Activated CD8-positive, alpha-beta T cell treated with anti-CD3 and anti-CD28 coated beads for 36 hours (primary cell): ENCODE measurements at places on chromosomes 3 and 15. TPM values are rescaled to one million over a fixed set of nuclear protein-coding genes. Genes with fewer than 3 reads are reported as not detected.

SEC61A1 gene
- total RNA-seq, result 107 TPM

PLA2G4D gene
- total RNA-seq, result not detected

SH3GL3 gene
- not detected for total RNA-seq

EID1 gene
- total RNA-seq, result 78.3 TPM

SKIC8 gene
- total RNA-seq, result 64.5 TPM

MOBP gene
- not detected for total RNA-seq

BHLHE40 gene
- 456 TPM for total RNA-seq

ZNF385D gene
- total RNA-seq, result not detected

MASP1 gene
- total RNA-seq, result not detected

ARID3B gene
- 36.2 TPM for total RNA-seq

GRCh38 chr3:156170571-156170970, 50.2 kb downstream of the KCNAB1 start:
- H3K27me3 ChIP-seq, result peaks cover 6% of the 10 kb centered on the region
- H3K27ac ChIP-seq, result no peak overlapping the region
- H3K4me3 ChIP-seq, result no peak overlapping the region
- DNase-seq, result no peak

GRCh38 chr15:73225358-73226015, 143.3 kb downstream of the HCN4 start:
- H3K36me3 ChIP-seq, result peaks cover 2% of the 10 kb centered on the region
- peaks cover 7% of the 10 kb centered on the region for H3K27me3 ChIP-seq
- H3K4me3 ChIP-seq, result no peak overlapping the region
- H3K27ac ChIP-seq, result no peak overlapping the region
- peaks cover 11% of the 10 kb centered on the region for H3K4me1 ChIP-seq
- peak; percentile 57 for DNase-seq

DNA sequence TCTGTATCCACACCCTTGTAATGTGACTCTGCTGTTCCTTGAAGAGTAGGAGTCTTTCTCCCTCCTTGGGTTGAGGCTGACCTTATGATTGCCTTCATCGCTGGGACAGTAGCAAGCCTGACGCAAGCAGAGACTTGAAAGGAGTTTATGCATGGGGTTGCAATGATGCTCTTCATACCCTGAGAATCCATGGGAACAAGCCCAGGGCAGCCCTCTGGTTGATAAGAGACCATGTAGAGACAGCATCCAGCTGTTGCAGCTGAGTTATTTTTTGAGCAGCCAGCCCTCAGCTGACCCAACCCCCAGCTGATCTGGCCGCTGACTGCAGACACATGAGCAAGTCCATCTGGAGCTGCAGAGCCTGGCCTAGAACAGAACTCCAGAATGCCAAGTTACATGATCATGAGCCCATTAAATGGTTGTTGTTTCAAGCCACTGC, 60.6 kb upstream of the ARNT2 start:
- H3K4me3 ChIP-seq, result no peak overlapping the region
- no peaks in the 10 kb centered on the region for H3K36me3 ChIP-seq
- no peaks in the 10 kb centered on the region for H3K4me1 ChIP-seq
- H3K27me3 ChIP-seq, result peaks cover 25% of the 10 kb centered on the region

- peaks cover 1% of the 10 kb centered on the region for H3K27me3 ChIP-seq
- H3K4me3 ChIP-seq, result no peak overlapping the region
- H3K27ac ChIP-seq, result no peak overlapping the region
- H3K4me1 ChIP-seq, result no peaks in the 10 kb centered on the region
These were observed 681.2 kb downstream of the SQOR start for GRCh38 chr15:46316024-46316423.

DNA sequence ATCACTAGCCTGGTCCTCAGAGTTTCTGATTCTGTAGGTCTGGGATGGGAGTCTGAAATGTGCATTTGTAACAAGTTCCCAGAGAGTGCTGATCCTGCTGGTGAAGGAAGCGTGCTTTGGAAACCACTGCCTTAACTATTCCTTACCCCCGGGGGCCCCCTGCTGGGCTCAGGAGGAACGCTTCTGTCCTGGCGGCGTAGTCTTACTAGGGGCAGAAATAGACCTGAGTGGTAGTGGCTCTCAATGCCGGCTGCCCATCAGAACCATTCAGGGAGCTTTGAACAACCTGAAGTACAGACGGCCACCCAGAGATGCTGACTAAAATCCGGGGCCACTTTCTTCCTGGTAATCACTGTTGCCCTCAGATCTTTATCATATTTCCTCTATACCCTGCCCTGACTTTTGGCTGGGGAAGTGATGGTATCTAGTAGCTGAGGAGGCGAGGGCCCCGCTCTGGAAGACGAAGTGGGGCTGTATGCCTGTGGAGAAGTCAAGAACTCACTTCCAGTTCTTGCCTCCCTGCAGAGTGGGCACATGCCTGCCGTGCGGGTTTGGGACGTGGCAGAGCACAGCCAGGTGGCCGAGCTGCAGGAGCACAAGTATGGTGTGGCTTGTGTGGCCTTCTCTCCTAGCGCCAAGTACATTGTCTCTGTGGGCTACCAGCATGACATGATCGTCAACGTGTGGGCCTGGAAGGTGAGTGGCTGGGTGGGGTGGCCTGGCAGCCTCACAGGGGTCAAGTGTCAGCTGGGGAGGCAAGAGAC, 16.3 kb upstream of the JMJD7 start:
- no peaks in the 10 kb centered on the region for H3K27me3 ChIP-seq
- H3K36me3 ChIP-seq, result peaks cover 4% of the 10 kb centered on the region

- no peak overlapping the region for H3K27ac ChIP-seq
- H3K27me3 ChIP-seq, result no peaks in the 10 kb centered on the region
- no peaks in the 10 kb centered on the region for H3K36me3 ChIP-seq
- H3K4me1 ChIP-seq, result no peaks in the 10 kb centered on the region
These were observed 28.6 kb upstream of the PDZRN3 start for GRCh38 chr3:73653351-73653750.

GRCh38 chr15:85543741-85544155, 163.3 kb downstream of the AKAP13 start:
- H3K4me1 ChIP-seq, result peaks cover 82% of the 10 kb centered on the region
- H3K27ac ChIP-seq, result peak overlapping the region; percentile 74
- H3K27me3 ChIP-seq, result no peaks in the 10 kb centered on the region
- peaks cover 7% of the 10 kb centered on the region for H3K36me3 ChIP-seq
- DNase-seq, result peak; percentile 75

DNA sequence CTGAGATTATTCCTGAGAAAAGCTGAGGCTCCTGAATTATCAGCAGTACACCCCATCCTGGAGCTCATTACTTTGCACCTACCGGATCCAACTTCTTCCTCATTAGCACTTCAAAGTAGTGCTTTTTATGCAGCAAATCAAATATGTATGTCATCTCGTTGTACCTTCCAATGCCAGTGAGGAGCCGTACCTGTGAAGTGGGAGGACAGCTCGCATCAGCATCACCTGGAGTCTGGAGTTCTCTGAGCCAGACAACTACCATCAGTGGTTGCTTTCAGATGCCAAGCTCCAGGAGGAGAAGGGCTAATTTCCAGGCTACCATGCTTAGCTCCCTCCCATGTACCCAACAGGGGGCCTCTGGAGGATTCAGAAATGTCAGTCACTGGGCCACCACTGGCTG, 32.4 kb downstream of the EIF3J start:
- no peak overlapping the region for H3K27ac ChIP-seq
- no peaks in the 10 kb centered on the region for H3K27me3 ChIP-seq
- H3K4me1 ChIP-seq, result no peaks in the 10 kb centered on the region
- peaks cover 35% of the 10 kb centered on the region for H3K36me3 ChIP-seq
- no peak overlapping the region for H3K4me3 ChIP-seq

DNA sequence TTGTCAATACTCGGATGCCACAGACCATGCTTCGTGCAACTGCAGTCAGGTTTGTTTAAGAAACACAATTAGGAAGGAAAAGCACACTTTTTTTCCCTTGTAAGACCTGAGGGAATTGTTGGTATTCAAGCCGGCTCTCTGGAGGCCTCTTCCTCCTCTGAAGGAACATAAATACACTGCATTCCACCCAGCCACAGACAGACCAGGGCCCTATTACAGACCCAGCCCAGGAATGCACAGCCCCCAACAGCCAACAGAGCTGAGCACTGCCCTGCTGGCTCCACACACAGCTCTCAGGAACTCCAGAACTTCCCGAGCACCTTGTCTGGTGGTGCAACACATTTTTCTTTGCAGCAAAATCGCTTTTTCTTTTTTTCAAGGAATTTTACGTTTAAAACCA, 488.7 kb upstream of the PROK2 start:
- H3K4me1 ChIP-seq, result peaks cover 28% of the 10 kb centered on the region
- peaks cover 3% of the 10 kb centered on the region for H3K27me3 ChIP-seq
- no peaks in the 10 kb centered on the region for H3K36me3 ChIP-seq
- H3K4me3 ChIP-seq, result no peak overlapping the region

GRCh38 chr3:190767851-190768250, 94.6 kb downstream of the GMNC start:
- H3K27ac ChIP-seq, result no peak overlapping the region
- H3K27me3 ChIP-seq, result no peaks in the 10 kb centered on the region
- no peak for DNase-seq
- H3K4me3 ChIP-seq, result no peak overlapping the region
